ENCODE measurements at places on chromosomes 12 and 14.

DNA sequence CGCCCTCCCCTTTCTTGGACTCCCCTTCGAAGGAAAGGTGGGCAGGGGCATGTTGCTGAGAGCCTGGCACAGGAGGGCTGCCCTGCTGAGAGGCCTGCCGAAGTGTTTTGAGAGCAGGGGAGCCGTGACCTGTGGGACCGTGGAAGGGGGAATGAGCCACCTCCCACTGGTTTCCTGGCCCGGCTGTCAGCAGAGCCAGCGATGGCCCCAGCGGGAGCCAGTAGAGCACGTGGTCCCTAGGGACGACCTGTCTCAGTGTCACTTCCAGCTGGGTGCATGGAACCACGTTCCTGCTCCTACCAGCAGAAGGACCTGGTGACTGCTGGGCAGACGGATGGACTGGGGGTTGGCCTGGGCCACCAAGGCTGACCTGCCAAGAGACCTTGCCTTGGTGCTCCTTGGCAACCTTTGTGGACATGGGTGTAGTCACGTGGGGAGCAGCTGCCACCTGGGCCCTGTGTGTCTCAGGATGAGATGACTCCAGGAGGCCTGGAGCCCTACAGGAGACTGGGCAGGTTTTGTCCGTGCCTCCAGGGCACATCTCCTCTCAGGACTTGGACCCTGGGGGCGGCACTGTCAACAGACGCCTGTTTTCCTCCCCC is 34.6 kb downstream of the BEGAIN start:
- no peak for DNase-seq

DNA sequence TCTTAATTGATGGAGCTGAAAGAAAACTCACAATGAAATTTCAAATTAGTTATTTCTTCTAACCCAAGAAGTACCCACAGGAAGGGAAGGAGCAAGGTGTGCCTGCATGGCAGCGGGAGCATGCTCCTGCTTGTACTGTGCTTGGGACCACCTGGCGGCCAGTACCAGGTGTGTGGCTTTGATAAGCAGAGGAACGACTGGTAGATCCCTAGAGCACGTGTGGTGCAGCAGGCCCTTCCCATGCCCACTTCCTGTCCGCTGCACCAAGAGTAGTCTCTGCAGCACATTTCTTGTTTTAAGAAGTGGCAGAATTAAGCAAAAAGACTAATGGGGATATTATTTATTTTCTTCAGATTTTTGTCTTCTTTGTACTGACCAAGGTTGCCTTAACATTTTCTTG is 122.3 kb upstream of the ATF1 start:
- DNase-seq, result no peak

- no peak for DNase-seq
Observed at GRCh38 chr14:24367514-24368211, at the start of gene NFATC4. NFATC4 (plus strand) TSS chr14:24368184; CDS start chr14:24368341, 157 bp downstream.

DNA sequence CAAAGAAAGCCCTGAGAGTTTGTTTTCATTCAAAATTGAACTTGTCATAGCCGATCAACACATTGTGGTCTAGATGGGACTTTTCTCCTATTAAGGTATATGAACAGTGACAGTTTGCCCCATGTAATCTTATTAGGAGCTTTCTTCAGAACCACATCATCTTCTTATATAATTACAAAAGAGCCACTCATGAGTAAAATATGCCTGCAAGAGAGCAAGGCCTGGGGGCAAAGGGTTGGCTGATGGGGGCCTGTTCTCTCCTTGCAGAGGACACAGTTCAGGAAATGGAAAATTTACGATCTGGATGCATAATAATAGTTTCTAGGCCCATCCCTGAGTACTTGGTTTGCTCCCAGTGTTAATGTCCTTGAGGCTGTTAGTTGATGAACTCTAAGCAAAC is 87.8 kb downstream of the FLRT2 start:
- no peak for DNase-seq

- no peak for DNase-seq
Observed at GRCh38 chr14:24398653-24399446, at the start of gene NYNRIN. NYNRIN (plus strand) TSS chr14:24399003; CDS start chr14:24399247, 244 bp downstream.

All from stimulated activated CD4-positive, alpha-beta T cell treated with anti-CD3 and anti-CD28 coated beads, Interleukin-4, amount 100 ng/mL, for 48 hours (primary cell).